ENCODE measurements at places on chromosomes 1 and 21.

GRCh38 chr1:160131803-160132565 lies 16.4 kb downstream of the ATP1A2 start:
- no peak for DNase-seq
- no peak overlapping the region for H3K4me3 ChIP-seq
- H3K4me1 ChIP-seq = no peaks in the 10 kb centered on the region
- no peak overlapping the region for H3K27ac ChIP-seq
- no peaks in the 10 kb centered on the region for H3K36me3 ChIP-seq
- peaks cover 2% of the 10 kb centered on the region for H3K27me3 ChIP-seq

GRCh38 chr1:88276163-88276562 lies 407.9 kb upstream of the PKN2 start:
- DNase-seq = no peak
- H3K4me3 ChIP-seq = no peak overlapping the region
- no peaks in the 10 kb centered on the region for H3K27me3 ChIP-seq
- H3K4me1 ChIP-seq = no peaks in the 10 kb centered on the region

- H3K4me1 ChIP-seq = no peaks in the 10 kb centered on the region
- no peaks in the 10 kb centered on the region for H3K36me3 ChIP-seq
- H3K27ac ChIP-seq = no peak overlapping the region
- H3K27me3 ChIP-seq = peaks cover under 1% of the 10 kb centered on the region
- DNase-seq = no peak
These were observed 152.4 kb downstream of the LEPR start for GRCh38 chr1:65572701-65573421.

- H3K4me1 ChIP-seq = peaks cover 24% of the 10 kb centered on the region
- peaks cover 5% of the 10 kb centered on the region for H3K36me3 ChIP-seq
- peak; percentile 16 for DNase-seq
These were observed 1.0 kb upstream of the TP73 start for GRCh38 chr1:3651026-3651929.

DNA sequence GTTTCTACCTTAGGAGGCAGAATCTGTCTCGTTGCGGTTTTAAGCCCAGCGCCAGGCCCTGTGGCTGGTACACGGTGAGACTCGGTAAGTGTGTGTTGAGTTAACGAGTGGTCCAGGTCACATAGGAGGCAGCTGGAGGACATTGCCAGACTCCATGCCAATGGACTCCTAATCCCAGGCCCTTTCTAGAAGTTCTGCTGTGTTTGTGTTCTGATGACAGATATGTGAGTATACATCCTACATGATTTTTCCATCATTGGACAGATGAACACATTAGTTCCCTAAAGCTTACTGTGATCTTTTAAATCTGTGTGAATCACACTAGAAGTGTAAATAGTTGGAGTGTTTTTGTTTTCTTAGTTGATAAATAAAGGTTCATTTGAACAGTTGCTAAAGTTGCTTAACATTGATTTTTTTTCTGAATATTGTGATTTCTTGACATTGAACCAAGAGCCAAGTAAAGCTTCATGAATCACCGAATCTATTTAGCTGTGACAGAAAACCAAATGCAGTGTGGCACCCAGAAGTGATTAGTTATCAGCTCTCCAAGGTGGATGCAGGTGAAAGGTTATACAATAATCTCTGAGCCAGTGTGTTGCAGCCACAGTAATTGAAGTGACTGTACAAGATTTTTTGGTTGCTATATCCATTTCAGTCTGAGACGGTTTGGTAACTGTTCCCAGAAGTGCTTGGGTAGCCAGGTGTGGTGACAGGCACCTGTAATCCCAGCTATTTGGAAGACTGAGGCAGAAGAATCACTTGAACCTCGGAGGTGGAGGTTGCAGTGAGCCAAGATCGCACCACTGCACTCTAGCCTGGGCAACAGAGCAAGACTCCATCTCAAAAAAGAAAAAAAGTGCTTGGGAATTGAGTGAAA lies 46.3 kb downstream of the DOP1B start:
- H3K36me3 ChIP-seq = peaks cover 5% of the 10 kb centered on the region
- DNase-seq = no peak
- no peak overlapping the region for H3K4me3 ChIP-seq
- H3K27me3 ChIP-seq = no peaks in the 10 kb centered on the region

- no peaks in the 10 kb centered on the region for H3K27me3 ChIP-seq
- DNase-seq = no peak
These were observed 19.3 kb upstream of the IGSF3 start for GRCh38 chr1:116686723-116687352.

GRCh38 chr1:78351551-78352216 lies 139.1 kb upstream of the PTGFR start:
- DNase-seq = no peak
- H3K4me1 ChIP-seq = no peaks in the 10 kb centered on the region
- H3K27me3 ChIP-seq = no peaks in the 10 kb centered on the region
- no peaks in the 10 kb centered on the region for H3K36me3 ChIP-seq
- no peak overlapping the region for H3K4me3 ChIP-seq
- no peak overlapping the region for H3K27ac ChIP-seq

DNA sequence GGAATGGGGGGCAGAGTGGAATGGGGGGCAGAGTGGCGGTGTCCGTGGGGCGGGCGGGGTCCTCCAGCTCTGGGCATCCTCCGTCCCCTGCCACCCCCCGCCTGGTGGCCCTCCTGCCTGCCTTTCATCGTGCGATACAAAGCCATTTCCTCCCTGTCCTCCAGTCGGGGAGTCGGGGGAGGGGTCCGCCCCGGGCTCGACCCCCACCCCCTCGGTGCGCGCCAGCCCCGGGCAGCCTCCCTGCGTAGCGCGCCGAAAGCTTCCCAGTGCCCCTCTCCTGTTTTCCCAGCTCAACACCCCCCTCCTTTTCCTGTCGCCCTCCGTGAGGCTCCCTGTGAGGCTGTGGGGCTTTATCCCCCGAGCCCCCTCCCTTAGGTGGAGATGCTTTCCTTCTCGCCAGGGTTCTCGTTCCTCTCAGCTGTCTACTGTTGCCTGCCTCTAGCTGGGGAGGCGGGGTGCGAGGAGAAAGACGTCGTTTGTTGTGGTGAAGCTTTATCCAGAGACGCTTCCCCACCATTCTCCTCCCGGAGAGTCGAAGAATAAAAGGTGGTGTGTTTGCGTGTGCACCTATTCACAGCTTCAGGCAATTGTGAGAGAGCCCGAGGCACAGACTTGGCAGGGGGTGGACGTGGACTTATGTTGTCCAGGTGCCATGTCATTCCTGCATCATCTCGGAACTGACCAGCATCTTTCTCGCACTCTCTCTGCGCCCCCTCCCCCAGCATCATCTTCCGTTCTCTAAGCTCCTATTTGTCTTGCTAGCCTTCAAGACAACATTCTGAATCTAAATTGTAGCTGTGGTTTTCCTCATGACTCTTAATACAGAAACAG lies 848 bp downstream of the DNM3 start:
- H3K4me3 ChIP-seq = peak overlapping the region; percentile 84
- peak; percentile 18 for DNase-seq
- H3K27me3 ChIP-seq = peaks cover 17% of the 10 kb centered on the region
- H3K27ac ChIP-seq = peak overlapping the region; percentile 77
- H3K36me3 ChIP-seq = no peaks in the 10 kb centered on the region
- peaks cover 14% of the 10 kb centered on the region for H3K4me1 ChIP-seq

GRCh38 chr1:74693473-74693872 lies 19.9 kb upstream of the ERICH3 start:
- H3K4me1 ChIP-seq = no peaks in the 10 kb centered on the region
- DNase-seq = no peak
- H3K27ac ChIP-seq = no peak overlapping the region

DNA sequence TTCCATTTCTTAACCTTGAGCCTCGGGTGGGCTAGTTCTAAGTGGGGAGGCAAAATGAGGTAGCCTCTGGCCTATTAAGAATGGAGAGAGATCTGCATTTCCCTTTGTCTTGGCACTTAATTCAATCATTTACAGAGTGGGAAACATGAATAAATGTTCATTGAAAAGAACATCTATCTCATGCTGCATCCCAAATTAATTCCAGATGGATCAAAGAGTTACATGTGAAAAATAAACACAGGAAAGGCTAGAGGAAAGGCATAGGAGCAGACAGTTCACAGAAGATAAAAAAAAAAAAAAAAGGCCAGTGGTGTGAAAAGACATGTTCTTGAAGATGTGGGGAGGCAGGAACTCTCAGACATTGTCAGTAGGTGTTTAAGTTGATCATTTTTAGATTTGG lies 35.7 kb upstream of the EPS8L3 start:
- H3K4me1 ChIP-seq = peaks cover 73% of the 10 kb centered on the region
- peak; percentile 0 for DNase-seq
- no peak overlapping the region for H3K4me3 ChIP-seq
- H3K27ac ChIP-seq = peak overlapping the region; percentile 53
- H3K36me3 ChIP-seq = no peaks in the 10 kb centered on the region
- no peaks in the 10 kb centered on the region for H3K27me3 ChIP-seq

DNA sequence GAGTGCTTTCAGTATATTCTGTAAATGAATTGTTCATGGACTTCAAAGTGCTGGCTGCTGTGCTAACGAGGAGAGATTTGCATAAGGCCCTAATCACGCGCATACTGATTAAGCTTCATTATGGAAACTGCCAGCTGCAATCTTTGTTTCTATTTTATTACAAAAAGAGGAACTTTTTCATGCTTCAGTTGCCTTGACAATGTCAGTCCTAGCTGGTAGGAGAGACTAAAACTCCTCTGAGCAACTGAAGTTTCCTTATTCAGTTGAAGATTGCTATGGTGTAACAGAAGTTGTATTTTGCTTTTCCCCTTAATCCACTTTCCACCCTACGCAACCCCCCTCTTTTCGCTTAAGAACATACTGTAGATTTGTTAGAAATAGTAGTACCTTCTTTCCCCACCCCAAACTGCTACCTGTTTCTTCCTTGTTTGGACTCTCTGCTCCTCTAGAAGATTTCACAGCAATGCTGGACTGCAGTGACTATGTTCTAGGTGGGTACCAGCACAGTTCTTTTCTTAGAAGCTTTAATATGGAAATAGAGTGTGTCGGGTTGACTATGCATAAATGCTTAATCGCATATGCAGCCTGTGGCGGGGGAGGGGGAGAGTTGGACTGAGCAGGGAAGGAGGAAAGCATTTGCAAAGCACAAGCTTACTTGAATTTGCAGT lies 108.3 kb downstream of the POU2F1 start:
- H3K4me1 ChIP-seq = peaks cover 37% of the 10 kb centered on the region
- H3K4me3 ChIP-seq = no peak overlapping the region
- peaks cover 30% of the 10 kb centered on the region for H3K36me3 ChIP-seq
- DNase-seq = peak; percentile 17

GRCh38 chr1:40338745-40339419 lies 21.8 kb upstream of the COL9A2 start:
- no peaks in the 10 kb centered on the region for H3K27me3 ChIP-seq
- H3K4me3 ChIP-seq = peak overlapping the region; percentile 14
- H3K4me1 ChIP-seq = peaks cover 42% of the 10 kb centered on the region
- peak overlapping the region; percentile 69 for H3K27ac ChIP-seq

GRCh38 chr1:210237479-210237878 lies 4.9 kb downstream of the SERTAD4 start:
- no peak for DNase-seq
- no peak overlapping the region for H3K4me3 ChIP-seq
- peaks cover 62% of the 10 kb centered on the region for H3K27me3 ChIP-seq
- H3K4me1 ChIP-seq = peaks cover 6% of the 10 kb centered on the region

- H3K27ac ChIP-seq = no peak overlapping the region
- no peak overlapping the region for H3K4me3 ChIP-seq
- peaks cover 4% of the 10 kb centered on the region for H3K36me3 ChIP-seq
- no peaks in the 10 kb centered on the region for H3K4me1 ChIP-seq
- H3K27me3 ChIP-seq = no peaks in the 10 kb centered on the region
These were observed 31.5 kb upstream of the LRP8 start for GRCh38 chr1:53359225-53359933.

DNA sequence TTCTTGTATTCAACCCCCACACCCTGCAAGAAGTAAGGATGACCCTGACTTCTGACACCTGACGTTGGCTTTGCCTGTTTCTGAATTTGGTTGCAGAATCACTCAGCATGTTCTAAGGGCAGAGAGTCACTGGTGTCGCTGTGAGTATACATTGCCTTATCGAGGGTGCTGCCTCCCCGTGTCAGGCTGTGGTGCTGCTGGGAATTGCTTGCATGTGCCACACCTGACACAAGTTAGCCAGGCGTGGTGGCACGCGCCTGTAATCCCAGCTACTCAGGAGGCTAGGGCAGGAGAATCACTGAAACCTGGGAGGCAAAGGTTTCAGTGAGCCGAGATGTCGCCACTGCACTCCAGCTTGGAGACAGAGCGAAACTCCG lies 45.9 kb downstream of the WDR4 start:
- peaks cover 36% of the 10 kb centered on the region for H3K4me1 ChIP-seq
- peak overlapping the region; percentile 39 for H3K4me3 ChIP-seq
- DNase-seq = peak; percentile 85
- H3K27me3 ChIP-seq = peaks cover 3% of the 10 kb centered on the region
- H3K36me3 ChIP-seq = peaks cover 13% of the 10 kb centered on the region
- peak overlapping the region; percentile 55 for H3K27ac ChIP-seq

GRCh38 chr1:99766378-99766800 lies at the start of gene FRRS1:
Gene FRRS1 (minus strand): TSS chr1:99766635. CDS start chr1:99748768, 17,867 bp downstream.
- H3K27ac ChIP-seq = peak within 1 kb of the TSS; percentile 70
- peaks cover 11% of the 10 kb centered on the region for H3K27me3 ChIP-seq
- no peaks in the 10 kb centered on the region for H3K4me1 ChIP-seq
- no peaks in the 10 kb centered on the region for H3K36me3 ChIP-seq

- H3K27me3 ChIP-seq = no peaks in the 10 kb centered on the region
- peaks cover 43% of the 10 kb centered on the region for H3K4me1 ChIP-seq
- DNase-seq = no peak
- peaks cover 41% of the 10 kb centered on the region for H3K36me3 ChIP-seq
- peak overlapping the region; percentile 14 for H3K4me3 ChIP-seq
- no peak overlapping the region for H3K27ac ChIP-seq
These were observed 4.6 kb downstream of the LRRC8B start for GRCh38 chr1:89529196-89529595.

DNA sequence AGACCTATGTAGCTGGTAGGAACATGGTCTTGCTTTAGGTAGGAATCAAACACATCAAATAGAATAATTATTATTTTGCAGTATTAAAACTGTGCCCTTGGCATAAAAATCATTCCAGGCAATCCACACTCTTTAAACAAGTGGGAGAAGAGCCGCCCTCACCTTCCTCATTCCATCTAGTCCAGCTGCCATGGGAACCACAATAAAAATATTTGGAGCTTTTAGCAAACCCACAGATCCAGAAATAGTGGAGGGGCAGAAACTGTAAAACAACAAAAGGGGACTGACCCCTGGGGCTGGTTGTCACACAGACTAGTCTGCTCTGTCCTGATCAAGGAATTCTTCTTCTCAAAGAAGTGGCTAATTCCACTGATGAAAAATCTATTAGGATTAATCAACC lies 61.6 kb downstream of the PTPRC start:
- H3K27ac ChIP-seq = peak overlapping the region; percentile 73
- H3K27me3 ChIP-seq = no peaks in the 10 kb centered on the region
- peaks cover 81% of the 10 kb centered on the region for H3K36me3 ChIP-seq

- peaks cover 5% of the 10 kb centered on the region for H3K4me1 ChIP-seq
- H3K4me3 ChIP-seq = no peak overlapping the region
- no peak for DNase-seq
- H3K36me3 ChIP-seq = no peaks in the 10 kb centered on the region
These were observed 102.5 kb upstream of the CASZ1 start for GRCh38 chr1:10898921-10899320.

DNA sequence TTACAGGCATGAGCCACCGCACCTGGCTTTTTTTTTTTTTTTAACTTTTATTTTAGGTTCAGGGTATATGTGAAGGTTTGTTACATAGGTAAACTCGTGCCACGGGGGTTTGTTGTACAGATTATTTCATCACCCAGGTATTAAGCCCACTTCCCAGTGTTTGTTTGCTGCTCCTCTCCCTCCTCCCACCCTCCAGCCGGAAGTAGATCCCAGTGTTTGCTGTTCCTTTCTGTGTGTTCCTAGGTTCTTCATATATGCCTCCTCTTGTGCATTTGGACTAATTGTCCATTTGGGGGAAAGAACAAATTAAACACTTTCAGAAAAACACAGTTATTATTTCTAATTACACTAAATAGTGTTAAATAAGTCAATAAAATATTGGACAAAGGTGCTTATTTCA lies 1.1 kb upstream of the SLC2A7 start:
- H3K4me1 ChIP-seq = no peaks in the 10 kb centered on the region
- H3K36me3 ChIP-seq = no peaks in the 10 kb centered on the region
- no peak overlapping the region for H3K4me3 ChIP-seq
- H3K27me3 ChIP-seq = peaks cover 3% of the 10 kb centered on the region
- DNase-seq = no peak
- no peak overlapping the region for H3K27ac ChIP-seq

All from activated CD4-positive, alpha-beta T cell treated with anti-CD3 and anti-CD28 coated beads for 36 hours (primary cell).